ENCODE measurements at places on chromosomes 7 and 10.

DNA sequence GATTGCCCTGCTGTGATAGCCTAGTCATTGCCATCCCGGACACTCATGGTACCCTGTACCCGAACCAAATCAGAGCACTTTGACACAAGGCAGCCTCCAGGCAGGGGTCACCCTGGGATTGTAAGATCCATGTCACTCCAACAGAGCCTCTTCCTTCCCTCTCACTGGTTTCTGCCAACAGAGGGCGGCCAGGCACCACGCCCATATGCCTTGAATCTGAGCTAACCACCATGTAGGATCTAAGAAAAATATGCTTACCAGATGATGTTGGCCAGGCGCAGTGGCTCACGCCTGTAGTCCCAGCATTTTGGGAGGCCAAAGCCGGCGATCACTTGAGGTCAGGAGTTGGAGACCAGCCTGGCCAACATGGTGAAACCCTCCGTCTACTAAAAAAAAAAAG is 389.2 kb upstream of the KLF6 start:
- no peak for DNase-seq

GRCh38 chr7:41825927-41826480 is 123.1 kb upstream of the INHBA start:
- DNase-seq, result peak; percentile 4

GRCh38 chr7:46932306-46932675 is 649.6 kb downstream of the TNS3 start:
- no peak for DNase-seq

DNA sequence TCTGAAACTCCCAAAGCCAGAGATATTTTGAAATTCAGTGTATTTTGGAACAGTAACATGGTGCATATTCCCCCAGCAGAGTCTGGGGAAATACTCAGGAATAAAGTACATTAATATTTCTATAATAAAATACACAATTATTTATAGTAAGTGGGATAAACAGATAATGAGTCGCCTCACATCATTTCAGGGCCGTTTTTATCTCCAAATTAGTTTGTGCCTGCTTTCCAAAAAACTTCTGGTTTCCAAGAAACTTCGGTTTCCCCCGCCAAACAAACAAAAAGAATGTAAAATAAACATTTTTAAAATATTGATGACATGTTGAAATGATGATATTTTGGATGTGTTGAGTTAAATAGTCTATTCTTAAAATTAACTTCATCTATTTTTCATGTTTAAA is 48.2 kb downstream of the AFAP1L2 start:
- no peak for DNase-seq

DNA sequence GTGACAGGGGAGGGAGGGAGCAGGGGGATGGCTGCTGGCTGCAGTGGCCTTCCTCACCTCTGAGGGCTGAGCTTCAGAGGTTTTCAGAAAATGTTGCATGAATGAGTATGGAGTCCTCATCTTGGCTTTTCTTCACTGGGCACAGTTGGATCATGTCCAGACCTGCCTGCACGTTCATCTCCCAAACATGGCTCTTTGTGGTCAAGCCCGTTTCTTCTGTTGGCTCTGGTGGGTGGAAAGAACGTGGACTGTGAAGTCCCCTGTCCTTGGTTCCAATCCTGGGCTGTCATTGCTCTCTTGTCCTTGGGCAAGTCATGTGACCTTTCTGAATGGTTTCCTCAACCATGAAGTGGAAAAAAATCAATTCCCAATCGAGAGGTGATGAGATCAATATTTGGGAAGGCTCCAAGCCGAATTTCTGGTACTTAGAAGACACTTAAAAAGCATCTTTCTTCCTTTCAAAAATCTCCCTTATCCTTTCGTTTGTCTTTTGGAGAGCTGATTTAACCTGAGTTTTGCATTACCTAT is 34.5 kb downstream of the TSPAN14 start:
- DNase-seq, result no peak

GRCh38 chr10:90983914-90984549 is 63.1 kb upstream of the ANKRD1 start:
- DNase-seq, result no peak

DNA sequence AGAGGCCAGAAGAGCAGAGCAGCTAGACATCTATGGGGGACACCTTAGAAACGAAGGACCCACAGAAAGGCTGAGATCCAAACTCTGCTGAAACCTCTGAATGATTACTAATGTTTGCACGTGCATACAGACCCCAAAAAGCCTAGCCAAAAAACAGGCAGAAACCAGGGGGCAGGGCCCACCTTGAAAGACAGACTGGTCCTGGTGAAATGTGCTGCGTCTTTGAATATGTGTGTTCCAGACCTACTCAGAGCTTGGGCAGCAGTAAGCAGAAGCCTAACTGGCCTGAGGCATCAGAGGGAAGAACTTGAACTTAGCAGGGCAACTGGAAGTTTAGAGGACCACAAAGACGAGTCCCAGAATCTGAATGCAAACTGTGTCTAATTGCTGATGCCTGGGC is 251.8 kb downstream of the TEX36 start:
- DNase-seq, result no peak

DNA sequence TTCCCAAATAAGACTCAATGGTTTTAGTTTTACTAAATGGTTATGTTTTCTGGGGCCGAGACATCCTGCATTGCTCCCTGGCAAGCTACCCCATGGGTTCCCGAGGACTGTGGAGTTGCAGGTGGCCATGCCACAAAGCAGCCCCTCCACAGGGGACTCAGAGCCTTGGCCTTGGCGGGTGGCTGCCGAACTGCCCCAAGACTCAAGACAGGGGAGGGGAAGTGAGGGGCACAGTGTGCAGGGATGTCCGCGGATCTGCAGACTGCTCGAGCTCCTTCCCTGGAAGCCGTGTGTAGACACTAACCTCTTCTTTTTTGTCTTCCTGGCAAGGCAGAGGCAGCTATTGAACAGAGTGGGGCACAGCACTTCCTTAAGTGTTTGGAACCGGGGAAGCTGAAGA is 154.6 kb downstream of the EBF3 start:
- no peak for DNase-seq

DNA sequence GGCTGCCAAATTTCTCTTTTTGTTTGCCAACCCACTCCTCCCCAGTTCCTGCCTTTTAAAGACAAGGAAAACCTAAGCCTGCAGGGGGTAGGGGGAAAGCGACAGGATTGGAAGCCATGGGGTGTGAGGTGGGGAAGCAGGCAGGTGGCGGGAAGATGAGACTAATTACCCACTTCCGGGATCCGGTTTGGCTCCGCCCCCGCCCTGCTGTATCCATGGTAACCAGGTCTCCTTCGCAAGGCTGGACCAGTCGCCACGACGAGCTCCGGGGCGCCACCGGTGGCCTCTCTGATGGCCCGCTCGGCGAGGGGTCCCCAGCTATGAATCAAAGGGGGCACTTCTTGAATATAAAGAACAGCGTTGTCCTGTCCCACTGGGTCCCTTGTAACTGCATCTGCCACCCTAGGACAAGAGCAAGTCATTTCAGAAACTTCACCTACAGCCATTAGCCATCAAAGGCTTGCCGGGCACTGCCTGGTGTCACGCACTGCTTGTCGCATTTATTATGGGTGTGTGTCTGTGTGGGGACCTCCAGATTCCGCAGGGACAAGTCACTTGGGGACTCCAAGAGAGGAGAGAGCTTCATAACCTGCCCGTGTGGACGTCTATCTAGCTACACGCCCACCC is 55.4 kb upstream of the LMTK2 start:
- no peak for DNase-seq

DNA sequence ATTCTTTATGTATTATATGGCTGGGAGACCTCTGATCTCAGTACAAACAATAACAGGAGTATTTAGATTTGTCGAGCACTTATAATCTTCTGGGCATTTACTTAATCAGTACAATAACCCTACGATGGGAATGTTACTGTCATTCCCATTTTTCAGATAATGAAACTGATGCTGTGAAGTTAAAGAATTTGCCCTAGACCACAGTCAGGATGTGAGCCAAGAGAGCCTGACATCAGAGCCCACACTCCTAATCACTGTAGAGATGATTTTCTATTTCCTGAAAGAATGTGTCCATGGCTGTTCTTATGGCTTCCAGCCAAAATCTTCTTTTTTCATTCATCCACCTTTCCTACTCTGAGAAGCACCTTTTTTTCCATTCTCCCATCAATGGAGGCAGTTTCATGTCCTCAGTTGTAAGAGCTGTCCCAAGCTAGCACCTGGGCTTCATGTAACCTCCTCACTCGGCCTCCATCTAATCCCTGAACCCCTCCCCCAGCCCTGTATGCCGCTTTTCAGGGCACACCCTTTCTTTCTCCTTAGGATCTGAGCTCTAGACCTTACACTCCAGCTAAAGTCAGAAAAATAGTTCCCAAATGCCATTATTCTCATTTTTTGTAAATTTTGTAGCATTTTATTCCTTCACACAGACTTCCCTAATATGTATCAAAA is 12.2 kb upstream of the CAV1 start:
- DNase-seq, result peak; percentile 69

DNA sequence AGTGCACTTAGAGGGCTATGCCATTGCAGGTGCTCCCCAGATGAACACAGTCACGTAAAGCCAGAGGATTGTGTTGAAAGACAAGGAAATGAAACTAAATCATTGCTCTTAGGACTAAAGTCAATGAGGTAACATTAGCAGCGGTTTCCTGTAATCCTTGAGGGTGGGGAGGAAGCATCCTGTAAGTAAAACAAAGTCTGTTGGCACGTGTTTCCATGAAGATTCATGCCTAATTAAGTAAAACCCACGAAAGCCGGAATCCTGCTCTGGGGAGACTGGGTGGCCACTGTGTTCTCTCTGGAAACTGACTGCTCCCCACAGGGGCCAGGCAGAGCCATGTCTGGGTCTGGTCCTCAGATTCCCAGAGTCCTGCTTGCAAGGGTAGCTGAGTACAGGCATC is 18.3 kb downstream of the STEAP1B start:
- peak; percentile 41 for DNase-seq

- DNase-seq, result peak; percentile 42
Measured at GRCh38 chr10:106078895-106079576, 1085.5 kb downstream of the SORCS1 start.

- DNase-seq, result no peak
Measured at GRCh38 chr7:140085447-140085846, 22.7 kb upstream of the PARP12 start.

- DNase-seq, result no peak
Measured at GRCh38 chr7:135459951-135460567, 49.8 kb downstream of the CNOT4 start.

DNA sequence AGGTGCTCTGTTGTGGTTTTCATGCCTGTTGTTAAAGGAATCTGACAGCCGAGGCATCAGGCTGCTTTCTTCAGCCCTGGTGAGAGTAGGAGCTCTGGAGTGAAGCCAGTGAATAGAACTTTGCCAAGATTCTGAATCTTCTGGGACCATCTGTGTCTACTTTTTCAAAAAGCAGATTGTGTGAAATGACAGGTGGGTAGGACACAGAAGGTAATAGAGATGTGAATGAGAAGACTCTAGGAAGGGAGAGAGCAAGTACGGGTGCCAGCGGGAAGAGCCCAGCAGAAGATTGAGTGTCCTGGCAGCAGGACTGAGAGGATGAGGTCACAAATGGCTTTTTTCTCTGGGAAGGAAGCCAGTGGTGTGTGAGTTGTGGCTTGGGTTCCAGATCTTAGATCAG is 429.2 kb downstream of the SDK1 start:
- DNase-seq, result no peak

GRCh38 chr10:93095225-93095624 is 21.5 kb downstream of the CYP26A1 start:
- no peak for DNase-seq

- no peak for DNase-seq
Measured at GRCh38 chr7:20260223-20260622, 43.0 kb upstream of the MACC1 start.

- DNase-seq, result no peak
Measured at GRCh38 chr7:12855036-12855435, 167.6 kb downstream of the ARL4A start.

DNA sequence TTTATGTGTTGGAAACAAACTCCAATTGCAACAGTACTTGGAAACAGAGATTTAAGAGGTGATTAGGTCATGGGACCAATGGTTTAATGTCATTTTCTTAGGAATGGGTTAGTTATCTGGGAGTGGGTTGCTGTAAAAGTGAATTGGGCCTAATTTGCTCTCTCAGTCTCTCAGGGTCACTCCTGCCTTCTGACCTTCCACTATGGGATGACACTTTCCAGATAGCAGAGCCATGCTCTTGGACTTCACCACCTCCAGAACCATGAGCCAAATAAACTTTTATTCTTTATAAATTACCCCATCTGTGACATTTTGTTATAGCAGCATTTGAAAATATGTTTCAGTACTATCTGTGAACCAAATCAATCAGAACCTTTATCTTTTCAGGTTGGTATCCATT is 1509.1 kb downstream of the REEP3 start:
- no peak for DNase-seq

- no peak for DNase-seq
Measured at GRCh38 chr10:12615296-12616220, 266.2 kb downstream of the CAMK1D start.

DNA sequence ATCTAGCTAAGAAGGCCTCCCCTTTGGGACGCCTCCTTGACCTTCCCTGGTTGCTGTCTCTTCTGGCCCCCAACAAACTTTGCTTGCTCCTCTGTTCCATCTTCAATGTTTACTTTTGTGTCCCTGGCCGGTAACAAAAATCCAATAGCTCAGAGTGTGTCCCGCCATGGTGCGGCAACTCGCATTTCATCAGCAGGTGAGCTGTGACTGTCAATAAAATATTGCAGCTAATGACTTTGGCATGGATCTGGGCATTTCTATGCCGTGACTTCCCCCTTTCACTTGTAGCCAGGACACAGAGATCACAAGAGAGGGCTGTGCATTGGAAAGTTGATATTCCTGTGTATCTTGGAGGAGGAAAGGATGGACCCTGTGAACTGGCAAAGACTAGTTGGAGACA is 317.6 kb downstream of the RPS24 start:
- DNase-seq, result no peak

- no peak for DNase-seq
Measured at GRCh38 chr7:47405286-47405904, 176.5 kb downstream of the TNS3 start.

DNA sequence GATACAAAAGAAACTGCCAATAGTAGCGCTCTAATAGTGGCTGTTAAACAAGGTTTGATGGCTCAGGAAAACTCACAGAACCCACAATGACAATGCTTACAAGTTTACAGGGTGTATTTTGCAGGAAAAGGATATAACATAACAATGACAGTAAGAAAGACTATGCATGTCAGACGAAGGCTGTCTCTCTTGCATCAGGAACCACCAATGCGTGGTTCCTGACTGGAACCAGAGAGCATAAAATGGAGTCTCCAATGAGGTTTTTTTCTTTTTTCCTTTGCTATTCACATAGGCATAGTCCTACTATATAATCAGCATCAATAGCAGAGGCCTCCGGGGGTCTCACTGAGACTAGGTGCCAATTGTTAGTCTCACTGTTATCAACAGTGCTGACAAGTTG is 120.4 kb upstream of the STEAP1 start:
- DNase-seq, result no peak

- peak; percentile 49 for DNase-seq
Measured at GRCh38 chr10:110946496-110946895, 27.1 kb downstream of the SHOC2 start.
